ENCODE measurements at places on chromosomes 7 and 10.

GRCh38 chr7:157404845-157405481, 68.2 kb downstream of the DNAJB6 start:
- DNase-seq, result peak; percentile 21

DNA sequence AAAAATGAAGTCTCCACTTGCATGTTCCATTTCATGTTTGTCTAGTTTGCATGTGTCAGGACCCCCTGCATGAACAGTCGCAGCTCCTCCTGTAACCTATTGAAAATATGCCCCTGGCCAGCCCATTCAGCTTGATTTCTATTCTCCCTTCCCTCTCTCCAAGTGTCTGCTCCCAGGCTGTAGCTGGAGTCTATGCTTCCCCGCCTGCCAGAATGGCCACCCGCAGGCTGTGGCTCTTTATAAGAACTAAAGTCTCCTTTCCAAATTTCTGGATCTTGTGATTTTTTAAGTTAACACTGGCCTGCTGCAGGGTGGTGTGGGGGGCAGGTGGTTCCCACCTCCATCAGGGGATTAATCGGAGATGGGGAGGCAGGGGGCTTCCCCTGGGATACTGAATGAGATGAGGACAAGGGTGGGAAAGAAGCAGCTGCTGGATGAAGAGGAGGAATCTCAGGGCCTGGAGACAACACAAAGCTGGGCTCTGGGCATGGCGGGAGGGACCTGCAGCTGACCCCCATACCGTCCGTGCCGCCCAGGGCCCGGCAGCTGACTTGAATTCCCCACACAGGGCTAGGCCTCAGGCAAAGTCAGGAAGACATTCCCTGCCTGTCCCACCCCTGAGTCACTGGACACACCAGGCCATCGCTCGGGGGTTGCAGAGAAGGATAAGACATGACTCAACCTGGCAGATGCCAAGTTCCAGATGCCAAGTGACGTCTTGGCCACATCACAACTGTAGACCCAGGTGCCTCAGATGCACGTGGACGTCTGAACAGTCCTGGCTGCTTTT, 399.5 kb upstream of the FOXK1 start:
- no peak for DNase-seq

GRCh38 chr7:138602451-138602850, 98.7 kb downstream of the SVOPL start:
- DNase-seq, result no peak

DNA sequence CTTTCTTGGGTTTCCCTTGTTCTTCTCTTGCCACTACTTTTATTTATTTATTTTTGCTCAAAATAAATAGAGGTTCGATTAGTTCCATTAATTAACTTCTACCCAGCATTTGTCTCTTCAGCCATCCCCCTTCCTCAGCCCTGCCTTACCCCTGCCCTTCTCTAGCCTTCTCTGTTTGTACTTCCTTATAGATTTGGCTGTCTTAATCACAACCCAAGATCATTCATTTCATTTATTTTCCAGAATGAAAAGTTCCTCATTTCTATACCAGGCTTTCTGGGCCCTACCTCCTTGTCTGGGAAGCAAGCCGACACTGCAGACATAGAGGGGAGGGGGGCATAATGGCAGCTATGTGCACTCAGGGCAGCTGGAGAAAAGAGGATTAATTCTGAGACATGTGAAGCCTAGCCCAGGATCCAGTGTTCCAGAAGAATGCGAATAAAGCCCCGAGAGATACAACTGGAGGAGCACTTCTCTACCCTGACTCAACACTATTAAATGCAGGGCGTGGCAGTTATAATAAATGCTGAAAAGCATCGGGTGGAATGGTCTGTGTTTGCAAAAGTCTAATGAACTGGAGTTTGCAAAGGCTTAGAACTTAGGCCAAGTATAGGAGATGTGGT, 6.4 kb upstream of the PDCD4 start:
- DNase-seq, result no peak

DNA sequence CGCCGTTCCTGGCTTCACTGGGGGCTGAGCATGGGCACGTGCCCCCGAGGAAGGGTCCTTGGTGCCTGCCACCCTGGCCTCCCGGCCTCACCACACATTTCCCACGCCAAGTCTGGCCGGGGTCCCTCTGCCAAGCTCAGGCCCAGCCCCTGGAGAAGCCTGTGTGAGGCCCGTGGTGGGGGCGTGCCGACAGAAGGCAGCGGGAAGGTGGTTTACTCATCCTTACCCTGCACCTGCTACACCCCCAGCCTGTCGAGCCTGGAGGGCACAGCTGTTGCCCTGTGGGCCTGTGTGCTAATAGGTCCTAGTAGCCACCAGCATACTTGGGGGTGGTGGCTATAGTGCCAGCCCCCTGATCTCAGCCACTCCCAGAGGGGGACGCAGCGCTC, 46.7 kb downstream of the NKX6-2 start:
- DNase-seq, result no peak

DNA sequence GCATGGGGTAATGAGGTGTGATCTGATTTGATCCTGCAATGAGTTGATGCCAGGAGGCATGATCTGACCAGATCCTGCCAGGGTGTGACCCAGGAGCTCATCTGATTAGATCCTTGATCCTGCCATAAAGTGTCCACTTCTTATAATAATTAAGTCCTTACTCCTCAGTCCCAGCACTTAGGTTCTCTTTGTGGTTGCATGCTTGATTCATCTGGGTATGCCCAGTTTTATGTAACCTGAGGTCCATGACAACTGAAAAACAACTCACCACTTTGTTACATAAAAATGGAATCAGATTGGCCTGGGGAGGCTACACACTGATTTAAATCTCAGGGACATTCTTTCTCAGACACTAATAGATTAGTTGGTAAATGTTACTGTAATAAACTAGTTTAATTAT, 19.1 kb downstream of the ACADSB start:
- no peak for DNase-seq

GRCh38 chr7:81180573-81180972, 261.7 kb upstream of the SEMA3C start:
- no peak for DNase-seq

GRCh38 chr10:74255888-74256357, 104.9 kb downstream of the ADK start:
- DNase-seq, result no peak

DNA sequence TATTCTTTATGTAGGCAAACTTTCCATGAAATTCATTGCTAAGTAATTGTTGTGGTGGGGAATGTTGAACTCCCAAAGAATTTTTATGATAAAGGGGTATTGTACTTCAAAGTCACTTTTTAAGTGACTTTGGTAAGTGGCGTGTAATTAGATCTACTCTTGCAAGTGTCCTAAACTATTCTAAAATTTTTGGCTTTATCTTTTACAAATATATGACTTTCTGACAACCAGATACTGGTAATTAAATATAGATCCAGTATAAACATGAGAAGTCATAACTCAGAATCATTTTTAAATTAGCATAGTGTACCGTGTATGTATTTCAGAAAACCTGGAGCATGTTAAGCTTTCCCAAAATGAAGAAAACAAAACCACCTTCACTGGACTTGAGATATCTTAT, 84.7 kb upstream of the HGF start:
- no peak for DNase-seq

- no peak for DNase-seq
These were observed 142.8 kb upstream of the PHYHIPL start for GRCh38 chr10:59033622-59034021.

- no peak for DNase-seq
These were observed 16.4 kb downstream of the CUX1 start for GRCh38 chr7:101833799-101834198.

DNA sequence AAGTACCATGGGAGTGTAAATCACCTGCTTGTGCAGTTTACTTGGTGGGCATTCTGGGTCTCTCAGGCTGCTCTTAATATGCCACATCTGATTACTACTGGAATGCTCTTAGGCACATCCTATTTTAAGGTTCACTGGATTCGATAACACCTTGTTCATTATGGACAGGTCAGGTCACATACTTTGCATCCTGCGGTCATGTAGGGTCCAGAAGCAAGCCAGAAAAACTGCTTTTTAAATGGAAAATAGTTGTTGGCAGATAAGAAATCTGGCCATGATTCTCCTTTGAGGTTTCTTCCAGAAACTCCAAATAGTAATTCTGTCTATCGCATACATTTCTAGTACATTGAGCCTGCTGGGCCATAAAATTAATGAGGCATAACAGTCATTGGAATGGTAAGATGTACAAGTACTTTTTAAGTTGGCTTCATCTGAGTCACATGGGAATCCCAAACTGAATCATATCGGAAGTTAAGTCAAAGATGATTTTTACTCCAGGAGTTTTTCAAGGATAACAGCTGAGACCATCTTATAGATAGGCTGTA, 371.9 kb downstream of the LRRTM3 start:
- DNase-seq, result no peak

DNA sequence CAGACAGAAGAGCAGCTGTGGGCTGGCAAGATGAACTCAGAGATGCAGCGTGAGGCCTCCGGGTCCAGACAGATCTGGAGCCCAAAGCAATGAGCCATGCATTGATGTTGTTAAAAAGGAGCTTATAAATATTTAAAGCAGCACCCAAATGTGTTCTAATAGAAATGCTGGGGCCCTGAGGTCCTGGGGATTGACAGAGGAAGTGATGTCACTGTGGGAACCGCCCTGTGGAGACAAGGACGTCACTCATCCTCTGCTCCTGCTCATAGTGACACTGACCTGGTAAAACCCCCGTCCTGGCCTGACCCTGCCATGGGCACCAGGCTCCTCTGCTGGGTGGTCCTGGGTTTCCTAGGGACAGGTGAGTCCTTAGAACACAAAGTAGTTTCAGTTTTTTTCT, 197.0 kb upstream of the PRSS58 start:
- no peak for DNase-seq

DNA sequence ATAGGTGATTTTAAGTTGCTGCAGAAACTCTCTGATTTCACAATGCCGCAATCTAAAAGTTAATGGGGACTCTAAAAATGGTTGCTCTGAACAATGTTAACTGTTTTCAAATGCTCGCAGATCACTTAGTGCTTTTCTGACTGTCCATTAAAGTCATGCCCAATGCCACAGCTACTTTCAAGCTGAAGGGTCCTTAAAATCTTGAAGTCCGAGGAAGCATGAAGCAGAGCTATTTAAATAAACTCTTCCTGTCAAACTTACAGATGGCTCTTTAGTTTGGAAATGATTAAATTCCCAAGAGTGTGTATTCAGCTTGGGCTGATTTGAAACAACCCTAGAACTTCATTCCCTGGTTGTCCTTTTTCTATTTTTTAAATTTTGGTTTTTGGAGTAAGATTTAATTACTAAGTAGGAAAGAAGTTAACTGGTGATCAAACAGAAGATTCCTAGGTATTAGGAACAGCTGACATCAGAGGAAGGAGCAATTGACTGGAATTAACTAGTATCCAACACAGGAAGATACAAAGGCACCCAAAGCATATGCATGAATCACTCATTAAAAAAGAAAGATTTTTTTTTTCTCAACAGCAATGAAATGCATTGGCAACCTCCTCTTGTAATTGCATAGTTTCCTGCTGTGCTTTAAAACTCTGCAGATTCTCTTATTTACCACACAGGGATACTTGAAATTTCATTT, 105.1 kb downstream of the NRP1 start:
- DNase-seq, result no peak

- no peak for DNase-seq
These were observed 9.0 kb downstream of the MTURN start for GRCh38 chr7:30143748-30144251.

GRCh38 chr10:90855126-90855525, 2.7 kb downstream of the HTR7 start:
- no peak for DNase-seq

DNA sequence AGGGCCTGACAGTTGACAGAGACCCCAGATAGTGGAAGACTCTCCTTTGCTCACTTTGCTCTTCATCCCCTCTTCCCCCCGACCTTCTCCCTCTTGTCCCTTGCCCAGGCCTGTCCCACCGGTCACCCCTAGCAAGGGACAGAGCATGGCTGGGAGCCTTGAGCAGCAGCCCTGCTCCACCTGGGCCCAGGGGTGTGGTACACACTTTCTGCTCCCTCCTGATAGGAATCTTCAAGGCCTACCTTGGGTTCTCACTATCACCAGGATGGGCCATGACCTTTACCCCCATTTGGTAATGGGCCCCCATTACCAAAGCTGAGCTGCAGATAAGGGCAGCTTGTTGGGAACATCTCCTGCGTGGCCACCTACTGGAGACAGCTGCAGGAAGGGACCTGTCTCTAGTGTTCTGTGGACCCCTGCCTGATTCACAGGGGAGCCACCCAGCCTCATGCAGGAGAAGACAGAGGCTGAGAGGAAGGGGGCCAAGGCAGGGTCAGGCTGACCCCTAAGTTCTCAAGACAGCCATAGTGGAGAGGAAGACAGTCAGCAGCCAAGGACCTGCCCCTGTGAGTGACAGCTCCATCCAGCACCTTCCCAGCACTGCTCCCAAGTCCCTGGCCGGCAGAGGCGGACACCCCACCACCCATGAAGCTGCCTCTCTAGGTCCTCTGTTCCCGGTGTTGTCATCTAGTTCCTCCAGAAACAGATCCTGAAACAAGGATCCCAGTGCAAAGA, 913 bp upstream of the NPC1L1 start:
- no peak for DNase-seq

DNA sequence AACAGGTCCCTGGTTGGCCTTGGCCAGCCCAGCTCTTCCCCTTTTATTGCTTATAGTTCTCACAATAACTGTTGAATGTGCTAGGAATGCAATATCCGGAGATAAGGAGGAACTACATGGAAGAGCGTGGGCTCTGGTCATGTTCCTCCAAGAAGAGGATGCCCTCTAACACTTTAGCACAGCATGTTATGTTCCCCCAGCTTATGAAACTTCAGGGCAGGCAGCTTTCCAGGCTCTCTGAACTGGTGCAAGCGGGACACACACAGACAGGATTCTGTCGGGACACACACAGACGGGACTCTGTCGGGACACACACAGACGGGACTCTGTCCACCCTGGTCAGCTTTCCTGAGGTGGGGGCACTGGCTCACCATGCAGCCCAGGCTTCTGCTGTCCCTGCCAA, 141.6 kb downstream of the PKD1L1 start:
- no peak for DNase-seq

DNA sequence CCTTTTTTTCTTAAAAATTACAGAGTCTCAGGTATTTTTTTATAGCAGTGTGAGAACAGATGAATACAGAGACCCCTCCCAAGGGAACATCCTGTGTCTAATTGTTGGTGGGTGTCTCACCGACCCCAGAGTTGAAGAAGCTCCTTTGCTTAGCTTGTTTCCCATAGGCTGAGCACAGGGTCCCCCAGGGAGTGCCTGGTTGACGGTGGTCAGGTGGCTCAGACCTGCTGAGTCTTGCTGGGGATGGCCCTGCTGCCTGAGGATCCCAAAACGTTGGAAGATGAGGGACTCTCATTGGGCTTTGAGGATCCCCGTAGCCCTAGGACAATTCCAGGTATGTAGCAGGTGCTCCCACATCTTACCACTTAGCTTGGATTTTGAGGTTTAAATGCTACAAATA, 19.5 kb downstream of the SCART1 start:
- no peak for DNase-seq

- no peak for DNase-seq
These were observed 52.4 kb downstream of the ARMH3 start for GRCh38 chr10:102003541-102003940.

DNA sequence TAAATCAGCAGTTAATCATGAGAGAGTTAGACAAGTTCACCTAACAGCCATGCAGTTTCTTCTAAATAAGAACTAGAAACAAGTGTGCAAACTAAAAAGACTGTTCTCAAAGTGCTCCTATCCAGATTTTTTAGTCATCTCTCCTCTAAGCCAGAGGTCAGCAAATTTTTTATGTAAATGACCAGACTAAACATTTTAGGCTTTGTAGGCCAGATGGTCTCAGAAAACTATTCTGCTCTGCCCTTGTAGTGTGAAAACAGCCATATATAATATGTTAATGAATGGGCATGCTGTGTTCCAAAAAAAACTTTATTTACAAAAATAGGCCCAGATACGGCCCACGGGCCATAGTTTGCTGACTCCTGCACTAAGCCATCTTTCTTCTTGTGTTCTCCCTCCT, 263.0 kb upstream of the LRRN3 start:
- DNase-seq, result no peak

- no peak for DNase-seq
These were observed 4.2 kb upstream of the KCNH2 start for GRCh38 chr7:150982351-150982750.
